SK-N-DZ (cell line): ENCODE measurements at places on chromosomes 5 and 9.

- no peak for DNase-seq
Observed at GRCh38 chr5:72221541-72221940, 98.5 kb downstream of the MRPS27 start.

GRCh38 chr5:133842846-133843611 lies 125.4 kb downstream of the C5orf15 start:
- DNase-seq, result peak; percentile 90

GRCh38 chr5:160297776-160298175 lies 14.6 kb downstream of the CCNJL start:
- DNase-seq, result no peak

- DNase-seq, result no peak
Observed at GRCh38 chr5:76074487-76075065, 8.6 kb upstream of the SV2C start.

- no peak for DNase-seq
Observed at GRCh38 chr5:105508519-105508918, 1945.9 kb upstream of the NUDT12 start.

DNA sequence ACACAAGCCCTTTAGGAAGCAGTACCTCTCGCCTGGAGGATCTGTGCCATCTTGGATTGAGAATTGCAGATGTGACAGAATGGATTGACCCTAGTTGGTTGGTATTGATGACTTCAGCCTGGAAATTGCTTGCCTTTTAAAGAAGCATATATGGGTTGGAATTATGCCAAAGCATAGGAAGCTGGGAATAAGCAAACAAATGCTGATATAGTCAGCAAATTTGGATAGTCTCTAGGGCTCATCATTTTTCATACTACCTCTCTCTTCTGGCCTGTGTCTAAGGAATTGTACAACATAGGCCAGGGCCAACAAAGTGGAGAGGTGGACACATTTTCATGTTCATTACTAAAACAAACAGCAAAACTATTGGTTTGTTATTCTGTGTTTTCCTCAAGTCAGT lies 13.2 kb downstream of the TRIM32 start:
- DNase-seq, result no peak

GRCh38 chr9:105044518-105044917 lies 116.6 kb upstream of the ABCA1 start:
- no peak for DNase-seq

DNA sequence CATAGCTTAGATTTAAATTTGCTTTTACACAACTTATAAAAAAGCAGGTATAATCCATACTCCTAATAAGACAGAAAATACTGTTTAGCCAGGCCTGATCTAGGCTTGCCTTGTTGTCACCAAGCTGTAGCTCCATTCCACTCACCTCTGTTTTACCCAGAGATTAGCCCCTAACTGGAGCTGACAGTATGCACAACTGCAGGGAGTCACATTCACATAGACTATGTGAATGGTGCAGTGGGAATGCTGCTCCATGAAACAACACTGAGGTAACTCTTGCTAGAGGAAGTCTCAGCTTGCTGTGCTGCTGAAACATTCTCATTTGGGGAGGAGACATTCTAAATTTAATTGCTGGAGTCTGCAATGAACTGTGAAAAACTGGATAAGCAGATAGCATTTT lies 209.1 kb downstream of the TMEM232 start:
- DNase-seq, result no peak

- no peak for DNase-seq
Observed at GRCh38 chr5:21085791-21086190, 1097.8 kb upstream of the CDH18 start.
